NCI-H1694 treated with DMSO at 0.1 percent for 48 hours (cell line): ENCODE measurements at places on chromosomes 1 and 21.

- DNase-seq = no peak
Measured at GRCh38 chr1:32014199-32014947, 705 bp downstream of the KHDRBS1 start.

- DNase-seq = no peak
Measured at GRCh38 chr1:172556461-172556860, 23.5 kb downstream of the SUCO start.

DNA sequence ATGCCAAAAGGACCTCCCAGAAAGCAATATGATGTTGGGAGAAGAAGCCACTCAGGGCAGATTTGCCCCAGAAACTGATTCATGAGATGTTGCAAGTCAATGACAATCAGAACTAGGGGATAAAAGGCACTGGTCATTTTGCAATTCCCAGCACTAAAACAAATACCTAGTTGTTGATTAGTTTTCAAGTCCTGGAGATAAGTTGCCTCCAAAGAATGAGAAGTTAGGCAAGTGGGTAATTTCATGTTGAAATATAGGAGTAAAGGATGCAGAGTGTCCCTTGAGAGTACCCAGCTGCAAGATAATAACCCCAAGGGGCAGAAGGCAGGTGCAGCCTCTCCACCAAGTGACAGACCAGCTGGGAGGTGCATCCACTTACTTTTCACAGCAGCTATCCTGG lies 363.6 kb downstream of the PBX1 start:
- DNase-seq = no peak

- peak; percentile 35 for DNase-seq
Measured at GRCh38 chr1:119948342-119949214, 52.3 kb upstream of the ADAM30 start.

DNA sequence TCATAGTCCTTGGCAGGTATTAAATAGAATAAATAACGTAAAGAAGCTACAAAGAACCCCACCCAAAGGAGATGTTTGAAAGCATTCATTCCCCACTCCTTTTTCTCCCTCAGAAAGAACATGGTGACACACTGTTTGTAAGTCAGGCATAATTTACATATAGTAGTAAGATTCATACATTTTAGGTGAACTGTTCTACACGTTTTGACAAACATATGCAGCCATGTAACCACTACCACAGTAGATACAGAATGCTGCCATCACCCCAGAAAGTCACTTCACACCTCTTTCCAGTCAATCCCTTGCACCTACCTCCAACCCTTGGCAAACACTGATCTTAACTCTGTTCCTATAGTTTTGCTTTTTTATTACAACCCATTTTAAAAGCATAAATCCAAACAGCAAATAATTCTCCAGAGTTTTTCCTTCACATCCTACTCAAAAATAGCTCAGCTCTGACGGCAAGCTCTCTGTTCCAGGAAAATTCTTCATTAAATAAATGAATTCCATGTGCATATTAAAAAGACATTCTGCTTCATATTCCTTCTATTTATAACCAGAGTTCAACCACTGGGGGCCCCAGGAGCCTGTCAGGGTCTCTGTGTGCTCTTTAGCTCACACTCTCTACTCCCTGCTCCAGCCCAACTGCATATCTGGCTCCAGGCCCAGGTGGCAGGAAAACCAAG lies 258.8 kb downstream of the PLPP3 start:
- no peak for DNase-seq

DNA sequence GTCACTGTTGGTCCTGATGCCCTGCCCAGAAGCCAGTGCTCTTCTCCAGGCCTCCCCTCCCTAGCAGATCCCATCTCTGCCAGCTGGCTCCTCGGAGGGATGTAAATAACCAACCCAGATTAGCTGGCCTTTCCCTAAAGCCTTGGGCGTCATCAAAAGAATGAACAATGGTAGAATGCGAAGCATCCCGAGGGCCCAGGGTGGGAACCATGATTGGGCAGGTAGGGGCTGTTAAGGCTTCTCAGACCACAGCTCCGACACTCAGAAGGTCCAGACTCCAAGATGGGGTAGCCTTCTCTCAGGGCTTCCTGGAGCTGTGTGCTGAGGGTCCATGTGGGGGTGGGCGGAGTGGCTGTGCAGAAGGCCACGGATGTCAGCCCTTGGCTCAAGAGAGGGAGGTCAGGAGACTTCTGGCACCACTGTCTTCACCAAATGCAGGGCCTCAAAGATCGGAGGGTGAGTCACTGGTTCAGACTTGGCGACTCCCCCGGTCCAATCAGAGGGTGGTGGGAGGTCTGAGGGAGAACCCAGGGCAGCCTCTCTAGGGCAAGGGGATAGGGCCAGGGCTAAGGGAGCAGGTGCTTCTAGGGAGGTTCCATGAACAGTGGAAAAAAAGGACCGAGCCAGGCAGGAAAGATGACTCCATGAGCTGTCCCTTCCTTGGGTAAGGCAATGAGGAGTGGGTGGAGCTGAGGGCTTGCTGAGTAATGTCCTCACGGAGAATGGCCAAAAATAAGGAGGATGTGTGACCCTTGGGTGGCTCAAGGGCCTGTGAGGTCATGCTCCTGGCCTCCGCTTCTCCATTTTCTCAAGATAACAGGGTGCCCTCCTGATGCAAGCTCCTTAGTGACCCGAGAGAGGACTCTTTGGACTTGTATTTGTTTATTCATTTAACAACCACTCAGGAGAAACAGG lies 58.4 kb upstream of the EPS8L3 start:
- DNase-seq = no peak

- no peak for DNase-seq
Measured at GRCh38 chr1:205766038-205766437, 9.2 kb downstream of the RAB29 start.

DNA sequence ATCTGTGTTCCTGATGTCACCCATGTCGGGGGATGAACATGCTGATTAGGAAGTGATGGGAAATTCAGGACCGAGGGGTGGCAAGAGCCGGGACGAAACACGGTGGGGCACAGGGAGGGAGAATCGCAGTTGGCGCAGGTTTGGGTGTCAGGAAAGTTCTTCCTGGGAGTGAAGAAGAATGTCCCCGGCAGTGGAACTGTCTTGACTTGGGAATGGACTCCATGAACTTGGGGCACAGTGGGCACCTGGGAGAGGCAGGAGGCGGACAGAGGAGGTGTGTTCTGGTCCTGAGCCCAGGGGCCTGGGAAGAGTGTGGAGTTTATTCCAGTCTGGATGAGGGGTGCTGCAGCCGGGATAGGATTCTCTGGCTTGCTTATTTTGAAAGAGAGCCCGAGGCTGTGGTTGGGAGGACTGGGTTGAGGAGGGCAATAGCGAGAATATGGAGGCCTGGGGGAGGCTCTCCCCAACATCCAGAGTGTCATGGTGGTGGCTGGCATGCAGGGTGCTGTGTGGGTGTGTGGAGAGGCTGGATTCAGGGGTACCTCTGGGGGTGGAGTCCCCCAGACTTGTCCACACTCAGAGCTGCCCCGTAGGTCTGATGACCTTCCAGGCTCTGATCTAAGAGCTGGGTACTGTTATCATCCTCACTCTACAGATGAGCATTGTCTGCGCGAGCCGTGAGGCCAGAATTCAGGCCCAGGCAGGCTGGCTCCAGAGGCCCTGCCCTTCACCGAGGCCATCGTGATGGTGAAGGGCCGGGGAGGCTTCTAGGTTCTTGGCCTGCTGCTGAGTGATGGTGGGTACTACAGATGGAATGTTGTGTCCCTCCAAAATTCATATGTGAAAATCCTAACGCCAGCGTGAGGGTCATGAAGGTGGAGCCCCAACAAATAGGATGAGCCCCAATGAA lies 274.5 kb upstream of the C1orf174 start:
- DNase-seq = no peak

GRCh38 chr1:212645546-212646543 lies 37.3 kb downstream of the ATF3 start:
- no peak for DNase-seq

GRCh38 chr1:31785020-31785946 lies 21.1 kb upstream of the ADGRB2 start:
- peak; percentile 43 for DNase-seq

DNA sequence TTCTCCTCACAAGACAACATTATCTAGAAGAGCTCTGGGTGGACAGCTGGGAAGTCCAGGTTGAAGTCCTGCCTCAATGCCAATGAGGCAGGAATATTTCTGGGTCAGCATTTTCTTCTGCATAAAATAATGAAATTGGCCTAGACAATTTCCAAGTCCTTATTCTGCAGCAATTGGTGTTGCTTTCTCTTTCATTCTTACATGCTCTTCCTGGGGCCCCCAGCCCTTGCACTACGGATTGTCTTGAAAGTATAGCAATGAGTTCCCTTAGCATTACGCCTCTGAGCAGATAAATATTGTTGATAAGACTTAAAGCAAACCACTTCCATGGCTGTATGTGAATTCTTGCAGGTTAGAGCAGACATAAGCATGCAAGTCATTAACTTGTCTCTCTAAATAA lies 188.5 kb downstream of the TGFBR3 start:
- DNase-seq = no peak

DNA sequence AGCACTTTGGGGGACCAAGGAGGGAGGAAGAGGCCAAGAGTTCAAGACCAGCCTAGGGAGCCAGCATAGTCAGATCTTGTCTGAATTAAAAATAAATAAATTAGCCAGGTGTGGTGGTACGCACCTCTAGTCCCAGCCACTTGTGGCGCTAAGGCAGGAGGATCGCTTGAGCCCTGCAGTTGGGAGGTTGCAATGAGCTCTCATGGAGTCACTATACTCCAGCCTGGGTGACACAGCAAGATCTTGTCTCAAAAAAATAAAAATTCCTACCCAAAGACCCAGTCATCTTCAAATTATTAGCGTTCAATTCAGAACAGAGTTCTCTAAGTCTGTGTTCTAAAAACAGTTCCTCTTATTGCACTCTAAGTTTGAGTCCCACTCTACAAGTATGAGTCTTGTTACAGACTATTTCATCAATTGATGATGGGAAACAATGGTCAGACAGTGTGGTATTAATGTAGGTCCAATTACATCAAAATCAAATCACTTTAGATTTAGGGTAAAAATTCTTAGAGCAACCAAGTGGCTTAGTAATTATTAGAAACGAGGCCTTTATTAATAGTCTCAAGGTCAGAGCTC lies 6.9 kb downstream of the FOXJ3 start:
- no peak for DNase-seq

GRCh38 chr1:63817152-63817667 lies 43.4 kb downstream of the ROR1 start:
- peak; percentile 59 for DNase-seq

DNA sequence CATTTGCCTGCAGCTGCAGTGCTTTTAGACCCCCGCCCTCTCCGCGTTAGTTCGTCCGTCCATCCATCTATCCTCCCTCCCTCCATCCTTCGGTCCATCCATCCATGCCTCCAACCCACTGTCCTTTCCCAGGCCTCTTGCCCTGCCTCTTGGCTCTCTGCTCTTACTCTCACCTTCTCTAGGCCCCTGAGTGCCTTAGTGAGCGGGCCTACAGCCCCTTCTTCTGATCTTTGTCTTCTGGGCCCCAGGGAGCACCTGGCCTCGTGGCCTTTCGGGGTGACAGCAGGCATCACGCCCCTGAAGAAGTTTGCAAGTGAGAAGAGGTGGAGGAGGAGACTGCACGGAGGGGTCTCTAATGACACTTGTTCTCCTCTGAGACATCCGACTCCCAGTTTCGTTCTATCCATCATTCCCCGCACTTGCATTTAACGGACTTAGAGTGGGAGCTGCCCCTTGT lies 842 bp downstream of the ATXN7L2 start:
- DNase-seq = no peak

DNA sequence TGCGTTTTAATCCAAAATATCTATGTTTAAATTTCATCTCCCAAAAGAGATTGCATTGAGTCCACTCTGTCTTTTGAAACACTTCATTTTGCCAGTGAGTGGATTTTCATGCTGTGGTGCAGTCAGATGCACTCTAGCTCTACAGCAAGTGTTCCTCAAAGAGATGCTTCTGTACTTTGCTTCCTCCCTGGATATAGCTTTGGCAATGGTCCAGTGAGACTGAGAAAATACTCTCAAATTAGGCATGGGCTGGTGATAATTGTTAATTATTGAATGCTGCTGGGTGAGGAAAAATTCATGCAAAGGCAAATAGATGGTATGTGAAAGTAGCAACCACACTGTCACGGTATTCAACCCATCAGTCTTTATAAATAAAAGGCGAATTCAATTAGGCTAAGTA lies 396.9 kb downstream of the ADGRL2 start:
- DNase-seq = no peak

DNA sequence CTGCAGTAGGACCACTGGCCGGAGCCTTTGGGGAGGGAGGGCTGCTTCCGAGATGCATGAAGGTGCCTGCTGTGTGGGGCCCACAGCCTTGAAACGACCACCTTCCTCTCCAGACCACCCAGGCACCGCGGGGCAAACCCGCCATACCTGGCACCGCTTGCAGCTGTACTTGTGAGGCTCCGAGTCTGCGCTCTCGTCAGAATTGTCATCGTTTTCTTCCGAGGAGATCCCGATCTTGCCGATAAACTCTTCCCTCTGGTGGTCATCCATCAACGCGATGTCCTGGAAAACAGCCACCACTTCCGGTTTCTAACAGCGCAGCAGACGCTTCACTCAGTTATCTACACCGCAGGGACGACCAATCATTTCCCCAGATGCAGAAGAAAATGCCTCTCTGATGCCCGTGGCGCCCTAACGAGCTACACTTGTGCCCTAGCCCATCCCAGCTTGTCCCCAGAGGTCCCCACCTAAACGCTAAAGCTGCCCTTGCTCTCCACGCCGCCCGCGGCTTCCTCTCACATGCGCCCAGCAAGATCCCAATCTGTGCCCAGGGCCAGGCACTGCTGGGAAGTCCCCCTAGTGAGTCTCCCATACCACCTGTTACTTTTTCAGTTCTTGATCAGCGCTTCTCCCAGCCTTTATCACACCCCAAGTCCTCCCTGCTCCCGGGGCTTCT lies 55.0 kb upstream of the RIPK4 start:
- DNase-seq = no peak

GRCh38 chr1:30507401-30508174 lies 215.8 kb downstream of the MATN1 start:
- DNase-seq = no peak

- peak; percentile 61 for DNase-seq
Measured at GRCh38 chr1:116881879-116882520, 27.7 kb upstream of the PTGFRN start.

GRCh38 chr1:79657951-79658658 lies 651.6 kb upstream of the ADGRL4 start:
- no peak for DNase-seq

DNA sequence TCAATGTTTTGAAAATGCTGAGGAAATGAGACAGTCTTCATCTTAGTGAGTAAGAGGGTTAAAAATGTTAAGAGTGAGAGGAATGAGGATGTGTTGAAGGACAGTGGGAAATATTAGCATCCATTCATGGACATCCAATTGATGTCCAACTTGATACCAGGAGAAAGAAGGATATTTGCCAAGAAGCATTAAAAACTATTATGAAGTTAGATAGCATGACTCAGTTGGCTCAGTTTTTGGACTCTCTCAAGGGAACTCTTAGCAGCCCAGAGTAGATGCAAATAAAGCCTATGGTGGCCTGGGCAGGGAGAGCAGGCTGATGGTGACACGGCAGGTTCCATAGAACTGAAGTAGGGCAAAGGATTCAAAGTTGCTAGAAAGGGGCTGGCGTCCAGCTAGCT lies 171.0 kb downstream of the ZZZ3 start:
- no peak for DNase-seq

- no peak for DNase-seq
Measured at GRCh38 chr1:154520333-154520732, 18.1 kb upstream of the SHE start.
